Memory B cell (primary cell): ENCODE measurements at places on chromosomes 2 and 18.

GRCh38 chr2:181947273-181947672, 38.4 kb upstream of the PPP1R1C start:
- DNase-seq: no peak

- no peak for DNase-seq
Observed at GRCh38 chr18:32773382-32773712, 524 bp upstream of the KLHL14 start.

DNA sequence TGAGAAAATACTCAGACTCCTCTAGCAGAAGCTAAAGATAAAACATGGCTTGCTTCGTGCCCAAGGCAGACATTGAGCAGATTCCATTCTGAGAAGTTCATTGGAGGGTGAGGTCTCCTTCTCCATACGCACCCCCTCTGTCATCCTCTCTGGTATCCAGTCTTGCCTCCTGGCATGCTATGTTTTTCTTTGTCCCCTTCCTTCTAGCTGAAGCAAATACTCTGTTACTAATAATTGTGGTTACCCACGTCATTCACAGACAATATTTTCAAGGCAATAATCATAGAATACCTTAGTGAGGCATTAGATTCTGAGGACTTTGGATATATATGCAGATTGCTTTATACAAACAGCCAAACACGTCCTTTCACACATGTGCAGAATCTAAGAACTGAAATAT, 66.2 kb upstream of the KLF7 start:
- DNase-seq: no peak

DNA sequence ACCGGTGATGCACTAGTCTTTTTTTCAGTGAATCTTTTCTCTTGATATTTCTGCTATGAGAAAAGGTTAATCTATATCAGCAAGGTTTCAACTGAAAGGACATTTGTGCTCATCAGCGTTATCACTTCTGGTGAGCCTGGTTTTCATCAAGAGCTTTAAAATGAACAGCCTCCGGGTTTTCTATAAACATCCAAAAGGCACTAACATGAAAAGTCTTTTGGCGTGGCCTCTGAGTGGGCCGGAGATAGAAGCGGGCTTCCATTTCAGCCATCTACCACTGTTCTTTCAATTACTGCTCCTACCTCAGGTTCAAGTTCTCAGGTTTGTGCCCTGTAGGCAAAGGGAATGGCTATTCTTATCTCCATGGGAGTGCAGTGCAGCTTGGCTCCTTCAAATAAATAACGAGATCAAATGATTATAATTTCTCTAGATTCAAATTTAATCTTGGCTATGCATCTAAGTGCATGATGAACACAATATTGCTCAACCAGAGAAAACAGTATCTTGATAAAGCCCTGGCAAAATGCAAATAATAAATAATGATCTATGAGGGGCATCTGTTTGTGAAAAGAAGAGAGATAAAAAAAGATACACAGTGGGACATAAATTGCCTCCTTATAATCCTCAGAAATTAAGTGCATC, 314.8 kb downstream of the CDH2 start:
- DNase-seq: no peak

- no peak for DNase-seq
Observed at GRCh38 chr2:119066272-119066804, 92.2 kb downstream of the C1QL2 start.

- DNase-seq: no peak
Observed at GRCh38 chr2:218910741-218911140, 30.1 kb downstream of the WNT10A start.

DNA sequence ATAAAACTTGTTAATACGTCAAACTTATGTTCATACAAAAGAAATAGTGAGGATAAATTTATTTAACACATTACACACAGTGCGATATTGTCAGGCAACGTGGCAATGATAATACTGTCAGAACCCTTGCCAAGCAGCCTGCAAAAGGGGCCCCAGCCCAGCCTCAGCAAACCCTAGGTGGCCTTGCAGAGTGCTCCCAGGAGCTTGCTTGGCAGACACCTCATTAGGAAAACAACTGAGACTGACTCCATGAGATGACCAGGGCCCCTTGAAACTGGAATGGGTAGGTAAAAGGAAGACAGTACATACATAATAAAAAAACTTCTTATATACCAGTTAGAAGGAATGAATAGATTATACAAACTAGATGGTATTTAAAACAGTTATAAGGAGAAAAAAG, 136.6 kb upstream of the EPC2 start:
- DNase-seq: no peak

GRCh38 chr18:8176554-8176953, 432.7 kb upstream of the RAB12 start:
- DNase-seq: no peak

- DNase-seq: no peak
Observed at GRCh38 chr2:83574614-83575013, 884.5 kb downstream of the SUCLG1 start.

DNA sequence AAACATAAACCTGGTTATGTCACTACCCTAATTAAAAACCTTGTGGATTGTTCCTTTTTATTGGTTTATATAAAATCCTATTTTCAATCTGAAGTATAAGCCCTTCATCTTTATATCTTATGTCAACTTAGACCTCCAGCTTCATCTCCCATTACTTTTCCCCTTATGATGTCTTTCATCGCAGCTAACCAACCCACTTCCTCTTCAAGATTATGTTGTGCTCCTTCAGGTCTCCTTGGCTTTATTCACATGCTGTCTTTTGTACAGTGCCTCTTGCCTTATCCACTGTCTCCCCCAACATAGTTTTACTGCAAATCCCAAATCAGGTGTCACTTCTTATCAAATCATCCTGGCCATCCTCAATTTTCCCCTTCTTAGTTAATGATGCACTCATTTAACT, 25.9 kb downstream of the MBD5 start:
- DNase-seq: no peak

- DNase-seq: no peak
Observed at GRCh38 chr2:113981404-113982134, 91.7 kb downstream of the ACTR3 start.

GRCh38 chr2:211860224-211860623, 678.4 kb downstream of the ERBB4 start:
- DNase-seq: no peak

GRCh38 chr18:76491776-76492668, 3.0 kb downstream of the ZNF516 start:
- no peak for DNase-seq

GRCh38 chr2:75186821-75187220, 12.5 kb downstream of the TACR1 start:
- DNase-seq: no peak

DNA sequence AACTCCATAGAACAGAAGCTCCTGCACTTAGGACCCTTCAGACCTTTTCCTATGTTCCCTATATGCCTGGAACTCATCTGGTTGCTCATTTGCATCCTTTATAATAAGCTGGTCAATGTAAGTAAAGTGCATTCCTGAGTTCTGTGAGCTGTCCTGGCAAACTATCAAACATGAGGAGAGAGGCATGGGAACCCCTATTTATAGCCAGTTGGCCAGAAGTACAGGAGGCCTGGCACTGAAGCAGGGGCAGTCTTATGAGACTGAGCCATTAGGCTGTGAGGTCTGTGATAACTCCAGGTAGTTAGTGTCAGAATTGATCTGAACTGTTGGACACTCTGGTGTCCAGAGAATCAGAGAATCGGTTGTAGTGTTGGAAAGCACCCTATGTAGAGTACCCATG, 88.4 kb downstream of the EHD3 start:
- DNase-seq: no peak

GRCh38 chr18:25659541-25659940, 307.6 kb upstream of the ZNF521 start:
- no peak for DNase-seq

- no peak for DNase-seq
Observed at GRCh38 chr2:54456362-54456611, 160 bp downstream of the SPTBN1 start.

GRCh38 chr2:10614939-10615338, 74.8 kb downstream of the NOL10 start:
- DNase-seq: no peak

DNA sequence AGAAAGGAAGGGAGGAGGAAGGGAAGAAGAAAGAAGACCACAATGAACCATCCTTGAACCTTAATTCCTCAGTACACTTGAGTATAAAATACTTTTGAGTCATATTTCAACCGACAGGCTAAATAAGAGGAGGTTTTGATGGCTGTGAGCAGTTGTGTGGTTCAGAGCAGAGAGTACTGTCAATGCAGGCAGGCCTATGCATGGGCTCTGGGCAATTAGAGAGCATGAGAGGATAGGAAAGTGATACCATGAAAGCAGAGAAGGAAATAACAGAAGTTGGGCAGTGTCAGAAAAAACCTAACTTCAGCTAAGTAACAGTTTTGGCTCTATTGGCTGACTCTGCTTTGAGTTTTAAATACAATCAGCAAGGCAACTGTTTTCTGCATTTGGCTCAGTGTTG, 123.6 kb upstream of the STK17B start:
- no peak for DNase-seq

DNA sequence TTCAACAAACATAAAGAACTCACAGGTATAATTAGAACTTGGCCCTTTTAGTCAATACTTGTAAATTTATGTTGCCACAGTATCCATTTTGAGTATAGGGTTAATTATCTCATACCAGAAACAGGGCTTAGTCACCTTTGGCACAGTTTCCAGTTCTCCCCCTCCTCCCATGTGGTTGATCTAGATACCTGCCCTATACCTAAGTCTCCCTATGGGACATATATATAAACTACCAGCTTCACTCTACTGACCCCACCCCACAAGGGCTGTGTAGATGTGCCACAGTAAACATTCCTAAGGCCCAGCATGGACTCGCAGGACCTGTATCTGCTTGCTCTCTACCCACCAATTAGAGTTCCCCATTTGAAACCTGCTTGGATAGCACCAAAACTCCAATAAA, 371.7 kb upstream of the RND3 start:
- no peak for DNase-seq

DNA sequence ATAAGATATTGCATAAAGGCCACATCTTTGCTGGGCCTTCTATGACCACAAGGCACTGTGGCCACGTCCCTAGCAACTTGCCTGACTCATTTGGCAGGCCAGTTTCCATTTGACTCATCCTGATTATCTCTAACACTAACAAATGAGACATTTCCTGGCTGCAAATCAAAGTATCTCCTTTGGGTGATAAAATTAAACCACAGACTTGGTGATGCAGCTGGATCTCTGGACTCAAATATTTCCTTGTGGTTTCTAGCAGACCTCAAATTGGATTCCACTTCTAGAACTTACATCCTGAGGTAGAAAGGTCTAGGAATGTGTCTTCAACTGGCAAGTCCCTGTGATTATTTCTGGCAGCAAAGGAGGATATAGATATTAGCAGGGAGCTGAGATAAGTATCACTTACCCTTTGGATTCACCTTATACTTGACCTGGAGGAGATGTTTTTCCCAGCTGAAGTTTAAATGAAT, 167.9 kb upstream of the NXPH2 start:
- no peak for DNase-seq
